ENCODE measurements at places on chromosomes 1 and 21. TPM values are rescaled to one million over a fixed set of nuclear protein-coding genes. Genes with fewer than 3 reads are reported as not detected.

TTC39A gene
- total RNA-seq, result 33.6 TPM

PPIAL4G gene
- not detected for total RNA-seq

COL16A1 gene
- total RNA-seq, result 64.2 TPM

SELE gene
- not detected for total RNA-seq

FAM131C gene
- not detected for total RNA-seq

- DNase-seq, result no peak
Observed at GRCh38 chr1:62006690-62007089, 188.0 kb upstream of the L1TD1 start.

- DNase-seq, result no peak
Observed at GRCh38 chr1:11649624-11650330, 4.5 kb downstream of the FBXO2 start.

DNA sequence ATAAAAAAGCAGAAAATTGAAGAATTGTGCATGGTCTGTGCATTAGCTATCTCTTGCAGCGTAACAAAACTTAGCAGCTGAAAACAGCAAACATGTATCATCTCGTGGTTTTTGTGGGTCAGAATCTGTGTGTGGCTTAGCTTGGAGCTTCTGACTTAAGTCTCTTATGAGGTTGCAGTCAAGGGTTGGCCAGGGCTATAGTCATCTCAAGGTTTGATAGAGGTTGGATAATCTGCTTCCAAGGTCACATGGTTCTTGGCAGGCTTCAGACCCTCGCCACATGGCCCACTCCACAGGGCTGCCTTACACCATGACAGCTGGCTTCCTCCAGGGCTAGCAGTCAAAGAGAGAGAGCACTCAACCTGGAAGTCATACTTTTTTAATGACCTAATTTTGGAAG lies 35.9 kb downstream of the CNST start:
- DNase-seq, result no peak

- DNase-seq, result no peak
Observed at GRCh38 chr1:23116921-23117699, 51.5 kb downstream of the LUZP1 start.
